ENCODE measurements at places on chromosomes 7 and 10.

DNA sequence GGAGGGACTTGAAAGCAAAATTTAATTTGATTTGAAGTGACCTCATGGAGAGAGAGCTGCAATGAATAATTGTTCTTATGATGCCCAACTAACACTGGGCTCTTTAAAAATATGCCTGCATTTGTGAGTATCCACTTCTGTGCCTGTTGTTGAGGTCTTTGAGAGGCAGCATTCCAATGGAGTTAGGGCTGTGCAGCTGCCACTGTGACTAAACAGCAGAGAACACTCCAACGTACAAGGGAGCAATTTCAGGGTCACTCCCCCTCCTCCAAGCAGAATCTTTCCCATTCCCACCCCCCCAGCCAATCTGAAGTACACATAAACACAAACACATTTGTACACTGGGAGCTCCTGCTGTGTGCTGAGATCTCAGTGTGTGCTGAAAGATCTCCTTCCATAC lies 28.0 kb upstream of the GSAP start:
- no peak for DNase-seq

- peak; percentile 14 for DNase-seq
Observed at GRCh38 chr10:34280599-34281374, 534.3 kb downstream of the PARD3 start.

GRCh38 chr7:83586281-83586680 lies 62.7 kb downstream of the SEMA3E start:
- DNase-seq = peak; percentile 26

- no peak for DNase-seq
Observed at GRCh38 chr7:45919231-45919784, 1.8 kb downstream of the IGFBP3 start.

- DNase-seq = peak; percentile 24
Observed at GRCh38 chr7:37349979-37350590, 98.6 kb downstream of the ELMO1 start.

DNA sequence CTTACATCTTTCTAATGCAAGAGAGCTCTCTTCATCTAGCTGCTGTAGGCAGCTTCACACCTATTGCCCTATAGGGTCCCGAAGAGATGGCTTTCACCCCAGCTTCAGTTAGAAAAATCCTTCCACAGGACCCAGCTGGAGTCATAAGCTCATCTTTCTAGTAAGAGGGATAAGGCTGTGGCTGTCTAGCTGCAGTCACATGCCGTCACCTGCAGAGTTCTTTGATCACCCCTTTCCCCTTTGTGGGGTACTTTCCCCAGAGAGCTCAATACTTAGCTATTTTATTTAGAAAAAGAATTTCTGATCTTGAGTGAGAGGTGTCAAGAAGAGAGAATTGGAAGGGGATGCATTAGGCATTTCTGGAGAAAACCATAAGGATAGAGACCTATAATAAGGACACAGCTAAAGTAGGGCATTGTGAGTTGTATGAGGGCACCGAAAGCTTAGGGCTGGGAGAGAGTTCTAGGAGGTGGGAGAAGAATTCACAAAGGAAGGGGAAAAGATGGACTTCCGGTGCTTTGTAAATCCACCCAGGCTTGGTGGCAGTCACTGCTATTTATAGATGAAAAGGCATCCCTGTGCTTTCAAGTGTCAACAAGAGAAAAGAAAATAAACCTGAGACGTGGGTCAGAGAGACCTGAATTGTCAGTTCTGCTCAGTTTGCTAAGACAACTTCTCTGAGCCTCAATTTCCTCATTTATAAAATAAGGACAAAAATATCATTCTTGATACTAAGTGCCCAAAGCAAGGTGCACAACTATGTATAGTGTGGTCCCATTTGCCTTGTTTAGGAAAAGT lies 11.1 kb upstream of the ST8SIA6 start:
- no peak for DNase-seq

DNA sequence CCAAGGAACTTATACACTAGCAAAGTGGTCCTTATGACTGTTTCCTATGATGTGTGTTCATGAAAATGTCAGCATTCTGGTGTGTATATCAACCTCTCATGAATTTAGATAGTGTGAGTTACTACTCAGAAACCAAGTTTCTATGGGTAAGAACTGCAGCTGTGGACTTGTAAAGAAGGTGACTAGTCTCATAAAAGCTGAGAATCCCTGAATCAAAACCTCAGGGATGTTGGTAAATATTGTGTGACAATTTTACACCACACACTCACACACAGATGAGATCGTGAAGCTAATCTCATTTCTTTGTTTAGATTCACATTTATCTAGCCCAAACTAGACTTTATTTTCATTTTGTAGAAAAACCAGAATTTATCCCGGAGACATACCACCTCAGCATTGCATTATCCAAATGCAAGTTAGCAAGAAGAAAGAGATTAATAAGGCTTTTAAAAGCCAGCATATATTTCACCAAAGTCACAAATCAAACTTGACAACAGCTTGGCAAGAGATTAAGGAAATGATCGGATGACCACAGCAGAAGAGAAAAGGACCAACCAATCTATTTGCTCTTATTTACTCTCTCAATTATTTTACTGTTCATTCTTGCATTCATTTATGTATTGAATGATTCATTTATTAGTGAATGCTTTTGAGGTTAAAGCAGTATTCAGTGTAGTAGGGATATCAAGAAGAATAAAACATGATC lies 92.9 kb downstream of the PLXDC2 start:
- DNase-seq = no peak

GRCh38 chr7:71470830-71471229 lies 338.9 kb downstream of the GALNT17 start:
- DNase-seq = no peak

DNA sequence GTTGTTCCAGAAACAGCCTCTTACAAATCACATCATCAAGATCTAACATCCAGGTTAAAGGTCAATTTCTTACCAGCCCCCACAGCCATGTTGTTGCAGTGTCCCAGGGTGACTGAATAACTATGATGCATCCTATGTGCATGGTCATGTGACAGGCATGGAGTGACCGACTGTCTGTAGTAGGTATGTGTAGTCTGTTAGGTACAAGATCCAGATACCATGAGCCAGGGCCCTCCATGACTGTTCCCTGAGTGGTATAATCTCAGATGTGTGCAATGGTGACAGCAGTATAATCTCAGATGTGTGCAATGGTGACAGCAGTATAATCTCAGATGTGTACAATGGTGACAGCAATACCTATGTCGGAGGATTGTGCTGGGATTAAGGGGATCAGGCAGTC lies 8.8 kb downstream of the CDHR3 start:
- DNase-seq = no peak

- DNase-seq = no peak
Observed at GRCh38 chr7:41984888-41985287, 252.1 kb downstream of the GLI3 start.

DNA sequence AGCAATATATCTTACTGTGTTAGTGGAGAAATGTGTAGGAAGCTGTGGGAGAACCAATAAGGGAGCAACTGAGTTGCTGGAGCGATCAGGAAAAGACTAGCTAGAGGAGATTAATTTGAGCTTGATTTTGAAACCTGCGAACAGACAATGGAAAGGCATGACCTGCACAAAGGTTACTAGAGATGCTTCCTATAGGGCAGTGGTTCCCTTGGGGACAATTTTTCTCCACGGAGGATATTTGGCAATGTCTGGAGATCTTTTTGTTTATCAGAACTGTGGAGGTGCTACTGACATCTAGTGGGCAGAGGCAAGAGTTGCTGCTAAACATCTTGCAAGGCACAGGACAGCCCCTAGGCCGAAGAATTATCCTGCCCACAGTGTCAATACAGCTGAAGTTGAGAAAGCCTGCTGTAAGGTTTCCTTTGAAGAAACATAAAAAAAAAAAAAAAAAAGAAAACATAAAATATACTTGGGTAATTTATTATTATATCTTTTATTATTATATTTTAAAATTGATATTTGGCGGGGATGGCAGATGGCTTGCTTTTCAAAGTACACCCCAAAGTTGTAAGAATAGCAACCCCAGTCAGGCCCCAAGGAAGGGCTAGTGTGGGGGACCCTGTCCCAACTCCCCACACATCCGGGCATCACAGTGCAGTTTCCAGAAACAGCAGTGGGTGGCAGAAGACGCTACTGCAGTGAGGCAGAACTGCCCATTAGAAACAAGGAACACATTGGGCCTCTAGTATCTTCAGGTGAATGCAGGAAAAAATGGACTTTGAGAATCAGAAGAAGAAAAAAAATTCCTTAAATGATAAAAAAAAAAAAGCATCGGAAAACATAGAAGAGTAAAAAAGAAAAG lies 481.6 kb downstream of the SH2D4B start:
- peak; percentile 88 for DNase-seq

DNA sequence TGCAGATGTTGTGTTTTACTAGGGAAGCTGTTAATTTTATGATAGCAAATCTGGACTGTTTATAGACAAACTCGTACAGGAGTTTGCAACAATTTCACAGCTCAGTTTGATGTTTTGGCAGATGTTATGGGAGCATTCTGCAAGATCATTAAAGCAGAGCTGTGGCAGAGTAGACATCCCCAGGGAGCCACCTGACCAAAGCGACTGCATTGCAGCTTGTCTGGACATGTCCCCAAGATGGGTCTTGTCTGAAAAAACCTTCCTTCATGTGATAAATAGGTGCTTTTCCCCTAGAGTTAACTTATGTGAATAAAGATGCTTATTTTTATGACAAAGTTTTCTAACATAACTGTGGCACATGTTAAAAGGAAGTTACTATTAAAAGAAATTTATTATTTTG lies 91.2 kb upstream of the GPR141 start:
- DNase-seq = no peak

- no peak for DNase-seq
Observed at GRCh38 chr10:1449572-1450205, 287.6 kb downstream of the ADARB2 start.

All from OCI-M1 (cell line).